ENCODE measurements at places on chromosomes 5 and 9. TPM values are rescaled to one million over a fixed set of nuclear protein-coding genes. Genes with fewer than 3 reads are reported as not detected.

DNA sequence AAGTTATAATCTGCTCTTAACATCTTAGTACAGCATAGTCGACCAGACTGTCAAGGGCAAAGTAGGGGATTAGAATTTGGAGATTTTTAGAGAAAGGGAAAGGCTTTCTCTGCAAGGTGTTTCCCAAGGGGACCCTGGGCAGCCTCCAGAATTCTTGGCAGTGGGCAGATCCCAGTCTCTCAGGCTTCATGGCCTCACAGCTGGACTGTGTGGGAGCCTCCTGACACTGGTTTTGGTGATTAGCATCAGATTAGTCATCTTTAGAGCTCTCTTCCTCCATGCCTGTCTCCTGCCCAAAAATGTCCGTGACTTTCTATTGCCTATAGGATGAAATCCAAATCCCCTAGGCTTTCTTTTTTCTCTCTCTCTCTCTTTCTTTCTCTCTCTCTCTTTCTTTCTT, 370.7 kb downstream of the ZSWIM6 start:
- no peaks in the 10 kb centered on the region for H3K27me3 ChIP-seq
- no peaks in the 10 kb centered on the region for H3K36me3 ChIP-seq
- H3K27ac ChIP-seq = no peak overlapping the region
- no peaks in the 10 kb centered on the region for H3K4me1 ChIP-seq
- no peak overlapping the region for H3K4me3 ChIP-seq

GABRG2 gene
- total RNA-seq = under 0.01 TPM

- no peak overlapping the region for H3K4me3 ChIP-seq
- H3K27me3 ChIP-seq = no peaks in the 10 kb centered on the region
- DNase-seq = no peak
Observed at GRCh38 chr5:71589903-71590302, 2.8 kb downstream of the MCCC2 start.

DNA sequence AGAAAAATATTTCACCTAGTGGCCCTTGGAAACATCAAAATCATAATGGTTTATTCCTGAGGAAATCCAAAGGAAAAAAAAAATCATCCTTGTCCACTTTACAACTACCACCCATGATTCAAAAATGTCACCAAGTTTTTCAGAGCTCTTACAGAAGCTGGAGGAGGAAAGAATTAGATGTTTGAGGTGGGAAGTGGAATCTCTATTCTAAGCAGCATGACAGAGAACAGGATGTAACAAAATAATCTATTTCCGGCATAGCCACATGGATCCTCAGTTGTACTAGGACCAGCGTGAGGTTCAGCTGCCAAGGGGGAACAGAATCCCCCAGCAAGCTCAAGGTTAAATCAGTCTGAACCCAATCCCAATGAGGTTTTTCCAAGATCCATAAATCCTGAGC, 40.2 kb downstream of the FBXW11 start:
- H3K4me1 ChIP-seq = peaks cover 2% of the 10 kb centered on the region
- H3K27ac ChIP-seq = no peak overlapping the region
- no peak overlapping the region for H3K4me3 ChIP-seq
- H3K36me3 ChIP-seq = no peaks in the 10 kb centered on the region
- DNase-seq = no peak
- H3K27me3 ChIP-seq = no peaks in the 10 kb centered on the region

DNA sequence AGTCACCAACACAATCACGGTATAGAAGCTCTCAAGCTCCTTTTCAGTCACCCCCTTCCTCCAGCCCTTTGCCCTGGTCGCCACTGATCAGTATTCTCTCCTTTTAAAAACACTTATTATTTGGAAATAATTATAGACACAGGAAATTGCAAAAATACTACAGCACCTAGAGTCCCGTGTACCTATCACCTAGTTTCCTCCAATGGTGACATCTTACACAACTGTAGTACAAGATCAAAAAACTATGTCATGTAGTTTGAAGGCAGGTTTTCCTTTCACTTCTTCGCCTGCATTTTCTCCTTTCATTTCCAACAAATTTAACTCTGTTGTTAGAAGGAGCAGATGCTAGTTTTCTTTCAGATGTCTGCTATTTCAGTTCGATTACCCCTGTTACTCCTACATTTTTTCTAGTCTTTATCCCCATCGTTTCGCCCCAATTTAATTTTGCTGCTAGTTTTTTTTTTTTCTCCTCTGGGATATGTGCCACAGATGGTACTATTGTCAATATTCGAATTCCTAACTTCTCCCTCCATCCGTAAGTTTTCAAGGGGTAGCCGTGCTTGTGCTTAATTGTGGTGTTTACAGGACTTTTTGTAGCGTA, 612 bp upstream of the ATG10 start:
- H3K27ac ChIP-seq = peak overlapping the region; percentile 90
- DNase-seq = peak; percentile 61
- H3K4me1 ChIP-seq = no peaks in the 10 kb centered on the region
- no peaks in the 10 kb centered on the region for H3K36me3 ChIP-seq
- H3K4me3 ChIP-seq = peak overlapping the region; percentile 67

CFAP77 gene
- total RNA-seq = 0.26 TPM

SPINK5 gene
- not detected for total RNA-seq

DNA sequence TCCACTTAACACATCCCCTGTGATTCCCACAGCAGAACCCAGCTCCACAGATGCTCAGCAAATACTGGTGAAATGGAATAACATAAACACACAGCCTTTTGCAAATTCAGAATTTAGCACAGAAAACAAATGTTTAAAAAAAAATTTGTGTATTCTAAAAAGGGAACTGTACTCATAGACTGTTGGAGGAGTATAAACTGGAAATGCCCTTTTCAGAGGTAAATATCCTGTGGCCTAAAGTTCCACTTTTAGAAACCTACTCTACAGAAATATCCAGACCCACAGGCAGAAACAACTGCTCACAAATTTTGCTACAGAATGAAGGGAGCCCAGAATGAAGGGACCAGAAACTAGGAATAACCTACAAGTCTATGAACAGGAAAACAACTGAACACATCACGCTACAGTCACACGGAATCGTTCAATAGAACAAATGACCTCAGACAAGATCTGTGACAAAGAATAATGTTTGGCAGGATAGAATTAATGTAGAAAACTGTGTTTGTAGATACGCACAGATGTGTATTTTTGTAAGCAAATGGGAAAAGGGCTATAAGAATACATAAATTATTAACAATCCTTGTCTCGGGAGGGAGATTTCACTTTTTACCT, 78.5 kb downstream of the SHB start:
- H3K4me3 ChIP-seq = no peak overlapping the region
- H3K36me3 ChIP-seq = peaks cover 2% of the 10 kb centered on the region
- H3K27ac ChIP-seq = no peak overlapping the region
- DNase-seq = no peak
- H3K4me1 ChIP-seq = peaks cover 9% of the 10 kb centered on the region
- H3K27me3 ChIP-seq = no peaks in the 10 kb centered on the region

DNA sequence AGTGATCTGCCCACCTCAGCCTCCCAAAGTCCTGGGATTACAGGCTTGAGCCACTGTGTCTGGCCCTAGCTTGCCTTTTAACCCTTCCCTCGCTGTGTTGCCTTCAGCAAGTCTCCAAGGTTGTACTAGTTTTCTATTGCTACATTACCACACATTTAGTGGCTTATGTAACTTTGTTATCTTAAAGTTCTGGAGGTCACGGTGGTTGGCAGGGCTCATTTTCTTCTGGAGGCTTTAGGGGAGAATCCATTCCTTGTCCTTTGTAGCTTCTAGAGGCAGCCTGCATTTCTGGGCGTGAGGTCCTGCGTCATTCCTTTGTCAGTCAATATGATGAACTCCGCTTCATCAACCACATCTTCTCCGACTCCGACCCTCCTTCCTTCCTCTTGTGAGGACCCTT, 2.9 kb upstream of the PRRC2B start:
- no peak for DNase-seq
- no peaks in the 10 kb centered on the region for H3K36me3 ChIP-seq
- H3K4me3 ChIP-seq = no peak overlapping the region
- no peaks in the 10 kb centered on the region for H3K27me3 ChIP-seq

- H3K4me3 ChIP-seq = no peak overlapping the region
- H3K27me3 ChIP-seq = no peaks in the 10 kb centered on the region
- peaks cover 15% of the 10 kb centered on the region for H3K4me1 ChIP-seq
- H3K36me3 ChIP-seq = peaks cover 4% of the 10 kb centered on the region
- DNase-seq = no peak
Observed at GRCh38 chr9:134412298-134412711, 86.0 kb downstream of the RXRA start.

DNA sequence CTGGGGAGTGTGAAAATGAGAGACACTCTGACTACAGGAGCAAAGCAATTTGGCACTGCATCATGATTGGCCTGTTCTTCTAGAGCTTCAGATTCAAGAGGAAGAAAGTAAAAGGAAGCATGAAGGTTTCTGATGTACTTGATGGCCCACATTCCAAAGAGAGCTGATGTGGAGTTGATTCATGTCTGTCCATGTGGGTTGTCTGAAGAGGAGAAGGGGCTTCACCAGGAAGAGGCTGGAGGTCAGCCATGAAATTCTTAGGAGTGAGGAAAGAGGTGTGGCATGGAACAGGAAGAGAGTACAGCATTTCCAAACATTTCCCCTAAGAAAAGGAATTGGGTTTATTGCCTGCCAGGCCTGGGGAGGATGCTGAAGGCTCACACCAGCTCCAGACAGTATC, 70.7 kb downstream of the PTCD2 start:
- no peak overlapping the region for H3K4me3 ChIP-seq
- H3K27ac ChIP-seq = no peak overlapping the region
- no peaks in the 10 kb centered on the region for H3K36me3 ChIP-seq
- peaks cover 12% of the 10 kb centered on the region for H3K4me1 ChIP-seq

Measured in fibroblast of lung (primary cell).